Central memory CD4-positive, alpha-beta T cell (primary cell): ENCODE measurements at places on chromosomes 13 and 19.

DNA sequence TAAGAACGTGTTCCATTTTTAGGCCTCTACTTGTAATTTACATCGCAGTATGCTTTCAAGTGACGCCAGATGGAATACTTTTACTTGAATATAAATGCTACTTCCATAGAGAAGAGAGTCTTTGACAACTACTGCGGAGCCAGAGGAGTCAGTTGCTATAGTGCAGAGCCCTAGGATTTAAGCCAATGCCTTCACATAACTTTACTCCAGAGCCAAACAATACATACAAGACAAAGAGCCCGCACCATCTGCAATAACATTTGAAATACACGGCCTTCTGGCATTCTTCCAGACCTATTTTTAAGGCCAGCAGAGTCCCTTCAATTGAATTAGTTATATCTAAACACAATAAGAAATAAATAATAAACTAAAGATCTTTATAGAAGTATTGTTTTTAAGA, 59.4 kb downstream of the XPO4 start:
- DNase-seq: no peak

- DNase-seq: no peak
Observed at GRCh38 chr13:91381371-91381770, 17.1 kb upstream of the GPC5 start.

DNA sequence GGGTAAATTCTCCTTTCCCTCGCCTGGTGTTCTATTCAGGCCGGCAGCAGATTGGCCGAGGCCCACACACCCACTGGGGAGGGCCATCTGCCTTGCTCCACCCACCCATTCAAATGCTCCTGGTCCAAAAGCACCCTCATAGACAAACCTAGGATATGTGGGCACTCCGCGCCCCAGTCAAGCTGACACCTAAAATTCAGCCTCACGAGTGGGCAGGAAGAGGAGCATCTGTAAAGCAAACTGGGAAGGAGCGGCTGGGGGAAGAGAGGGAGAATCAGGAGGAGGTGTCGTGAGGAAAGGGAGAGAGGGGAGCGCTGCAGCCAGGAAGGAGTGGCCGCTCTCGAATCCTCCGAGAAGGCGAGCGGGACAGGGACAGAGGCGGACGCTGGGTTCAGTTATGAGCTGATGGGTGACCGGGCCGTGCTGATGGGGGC, 136.9 kb downstream of the USP12 start:
- DNase-seq: no peak

DNA sequence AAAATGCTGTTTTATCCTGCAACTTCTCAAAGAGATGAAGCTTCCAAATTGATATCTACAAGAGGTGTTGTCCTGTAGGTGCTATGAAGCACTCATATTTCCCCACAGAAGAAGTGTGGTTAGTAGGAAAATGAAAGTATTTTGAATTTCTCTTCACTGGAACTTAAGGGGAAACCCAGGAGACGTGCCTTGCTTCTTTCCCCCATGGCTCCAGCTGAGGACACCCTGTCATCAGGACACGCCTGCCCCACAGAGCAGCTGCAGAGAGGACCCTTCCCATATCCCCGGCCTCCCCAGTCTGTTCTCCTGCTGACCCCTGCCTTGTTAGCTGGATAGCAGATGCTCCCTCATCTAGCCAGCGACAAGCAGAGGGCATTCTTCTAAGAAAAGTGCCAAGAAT, 371.3 kb downstream of the COG6 start:
- no peak for DNase-seq

DNA sequence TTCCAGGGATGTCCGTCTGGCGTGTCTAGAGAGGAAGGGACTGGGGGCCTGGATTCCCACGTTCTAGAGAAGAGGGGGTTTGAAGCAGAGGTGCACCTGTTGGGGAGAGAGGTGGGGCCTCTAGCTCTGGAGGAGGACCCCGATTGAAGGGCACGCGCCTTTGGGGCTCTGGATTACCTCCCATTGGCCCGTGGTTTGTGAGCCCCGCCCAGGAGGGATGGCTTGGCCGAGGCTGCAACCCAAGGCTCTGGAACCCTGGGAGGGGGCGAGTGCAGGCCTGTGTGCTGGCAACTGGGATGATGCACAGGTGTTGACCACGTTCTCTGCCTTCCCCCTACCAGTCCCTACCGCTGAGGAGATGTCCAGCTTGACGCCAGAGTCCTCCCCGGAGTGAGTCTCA, 20.2 kb downstream of the TMEM150B start:
- no peak for DNase-seq

DNA sequence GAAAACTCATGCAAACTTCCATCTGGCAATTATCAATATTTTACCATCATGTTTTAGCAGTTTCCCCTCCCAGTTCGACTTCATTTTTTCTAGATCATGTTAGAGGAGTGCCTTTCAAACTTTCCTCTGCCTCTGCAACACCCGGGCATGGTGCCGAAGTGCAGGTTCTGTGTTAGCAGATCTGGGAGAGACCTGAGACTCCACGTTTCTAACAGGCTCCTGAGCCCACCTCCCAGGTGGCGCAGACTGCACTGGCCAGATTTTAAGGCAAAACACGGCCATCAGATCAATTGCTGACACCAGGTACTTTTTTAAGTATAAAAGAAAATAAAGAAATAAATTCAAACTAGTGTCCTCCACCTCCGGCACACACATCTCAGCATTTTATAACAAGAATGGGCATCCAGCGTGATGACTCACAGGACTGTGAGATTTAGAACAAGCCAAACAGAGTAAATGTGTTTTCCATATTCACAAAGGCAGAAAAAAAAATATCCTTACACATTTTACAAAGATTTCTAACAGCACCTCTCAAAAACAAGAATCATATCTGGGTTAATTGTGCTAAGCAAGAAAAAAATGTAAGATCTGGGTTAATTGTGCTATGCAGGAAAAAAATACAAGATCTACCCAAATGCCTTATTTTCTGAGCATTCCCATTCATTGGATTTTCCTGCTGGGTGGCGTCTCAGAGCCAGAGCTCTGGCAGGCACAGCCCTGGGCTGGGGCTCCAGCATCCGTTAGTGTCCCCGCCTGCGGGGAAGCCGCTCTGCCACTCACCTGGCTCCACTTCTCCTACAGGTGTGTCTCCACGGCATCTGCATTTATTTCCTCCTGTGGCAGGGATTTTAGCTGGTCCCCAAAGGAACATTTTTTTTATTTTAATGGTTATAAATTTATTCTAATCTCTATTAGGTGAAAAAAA, 127.9 kb upstream of the SOX1 start:
- no peak for DNase-seq

DNA sequence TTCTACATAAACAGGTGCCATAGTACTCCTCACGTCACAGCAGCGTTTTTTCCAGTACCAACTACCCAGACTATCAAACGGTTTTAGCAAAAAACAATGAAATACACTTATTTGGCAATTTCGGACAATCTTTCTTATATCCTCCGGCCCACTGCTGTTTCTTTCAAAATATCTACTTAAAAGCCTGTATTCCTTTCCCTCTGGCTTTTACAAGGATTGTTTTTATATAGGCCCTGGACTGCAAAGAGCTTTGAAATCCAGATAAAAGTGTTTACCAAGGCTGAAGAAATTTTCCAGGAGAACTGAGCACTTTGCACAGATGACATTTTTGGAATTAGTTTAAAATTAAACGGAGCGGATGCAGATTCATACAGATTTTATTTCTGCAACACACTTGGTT, 255.9 kb upstream of the STARD13 start:
- no peak for DNase-seq

DNA sequence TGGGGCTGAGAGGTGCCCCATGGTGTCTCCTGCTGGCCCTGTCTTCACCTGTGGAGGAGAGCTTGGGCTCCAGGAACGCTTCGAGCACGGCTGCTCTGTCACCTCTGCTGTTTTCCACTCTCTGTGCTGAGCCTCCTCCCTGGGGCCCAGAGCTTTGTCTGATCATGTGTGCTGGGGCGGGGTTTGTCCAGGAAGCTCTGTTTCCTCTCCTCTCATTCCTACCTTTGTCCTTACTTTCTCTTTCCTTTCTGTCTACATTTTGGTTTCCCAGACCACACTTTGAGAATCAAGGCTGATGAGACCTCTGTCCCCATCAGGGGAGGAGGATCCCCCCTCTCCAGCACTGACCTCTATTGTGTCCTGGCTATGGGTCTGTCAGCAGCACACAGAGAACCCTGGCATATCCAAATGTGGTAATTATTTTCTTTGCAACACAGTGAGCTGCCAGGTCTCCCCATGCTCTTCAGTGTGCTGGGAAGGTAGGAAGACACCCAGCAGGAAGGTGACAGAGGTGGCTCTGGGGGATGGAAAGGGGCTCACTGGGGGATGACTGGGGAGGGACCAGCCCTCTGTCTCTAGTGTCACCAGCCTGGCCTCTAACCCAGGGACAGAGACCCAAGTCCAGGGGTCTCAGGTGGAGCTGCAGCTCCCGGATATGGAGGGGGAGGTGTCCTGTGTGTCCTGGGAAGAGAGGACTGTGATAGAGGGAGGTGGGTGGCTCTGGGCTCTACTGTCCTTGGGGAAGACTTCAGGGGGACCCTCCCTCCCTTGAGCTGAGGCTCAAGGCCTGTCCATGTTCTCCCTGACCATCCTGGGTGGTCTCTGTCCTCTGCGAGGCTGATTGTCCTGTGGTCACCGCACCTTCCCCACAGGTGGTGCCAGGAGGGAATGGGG, at the start of gene CEACAM1:
Gene CEACAM1 (minus strand): TSS at position 128 of the 894 bp plus-strand sequence. CDS start 107 bp downstream, at position 21.
- peak; percentile 54 for DNase-seq

DNA sequence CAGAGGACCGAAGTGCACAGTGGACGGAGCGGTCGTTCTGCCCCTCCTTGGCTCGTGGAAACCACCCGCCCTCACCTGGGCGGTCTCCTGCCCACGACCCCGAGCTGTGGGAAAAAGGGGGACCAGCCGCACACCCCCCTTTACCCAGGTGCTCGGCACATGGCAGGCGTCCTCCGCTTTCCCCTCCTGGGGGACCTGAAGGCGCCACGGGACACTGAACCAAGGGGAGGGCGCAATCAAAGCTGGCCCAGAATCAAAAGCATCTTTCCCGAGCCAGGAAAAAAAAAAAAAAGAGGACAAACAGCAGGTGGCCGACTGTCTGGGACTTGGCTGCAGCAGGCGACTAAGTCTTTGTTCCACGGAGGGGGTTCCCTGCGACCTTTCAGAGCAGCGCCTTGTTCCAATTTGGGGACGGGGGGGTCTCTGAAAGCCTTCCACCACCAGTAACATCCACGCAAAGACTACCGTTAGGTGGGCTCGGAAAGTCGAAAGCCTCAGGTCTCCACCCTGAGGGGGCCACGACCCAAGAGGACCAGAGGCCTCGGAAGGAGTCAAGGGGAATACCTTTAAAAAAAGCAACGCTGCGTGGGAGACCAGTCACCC, 1.1 kb downstream of the MBD3 start:
- DNase-seq: peak; percentile 21

DNA sequence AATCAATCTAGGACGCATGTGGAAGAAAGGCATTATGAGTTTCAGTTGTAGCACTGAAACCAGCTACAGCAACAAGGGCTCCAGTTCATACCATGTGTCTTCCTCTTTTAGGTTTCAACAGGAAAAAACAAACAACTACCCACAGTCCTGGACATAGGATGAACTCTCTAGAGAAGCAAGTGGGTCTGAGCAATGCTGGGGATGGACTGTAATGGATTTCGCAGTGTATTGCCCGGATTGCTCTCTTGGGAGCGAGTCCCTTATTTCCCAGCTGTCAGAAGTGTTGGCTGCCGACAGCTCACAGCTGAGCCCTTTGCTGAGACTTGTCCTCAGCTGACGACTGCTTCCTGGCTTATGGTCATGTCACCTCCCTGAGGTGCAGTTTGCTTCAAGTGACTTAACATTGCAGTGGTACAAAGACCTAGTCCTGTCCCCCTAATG, 12.1 kb upstream of the MYCBP2 start:
- no peak for DNase-seq

- no peak for DNase-seq
Observed at GRCh38 chr13:30581582-30581981, 36.1 kb upstream of the USPL1 start.

GRCh38 chr13:87128491-87128890, 542.7 kb upstream of the SLITRK5 start:
- no peak for DNase-seq

DNA sequence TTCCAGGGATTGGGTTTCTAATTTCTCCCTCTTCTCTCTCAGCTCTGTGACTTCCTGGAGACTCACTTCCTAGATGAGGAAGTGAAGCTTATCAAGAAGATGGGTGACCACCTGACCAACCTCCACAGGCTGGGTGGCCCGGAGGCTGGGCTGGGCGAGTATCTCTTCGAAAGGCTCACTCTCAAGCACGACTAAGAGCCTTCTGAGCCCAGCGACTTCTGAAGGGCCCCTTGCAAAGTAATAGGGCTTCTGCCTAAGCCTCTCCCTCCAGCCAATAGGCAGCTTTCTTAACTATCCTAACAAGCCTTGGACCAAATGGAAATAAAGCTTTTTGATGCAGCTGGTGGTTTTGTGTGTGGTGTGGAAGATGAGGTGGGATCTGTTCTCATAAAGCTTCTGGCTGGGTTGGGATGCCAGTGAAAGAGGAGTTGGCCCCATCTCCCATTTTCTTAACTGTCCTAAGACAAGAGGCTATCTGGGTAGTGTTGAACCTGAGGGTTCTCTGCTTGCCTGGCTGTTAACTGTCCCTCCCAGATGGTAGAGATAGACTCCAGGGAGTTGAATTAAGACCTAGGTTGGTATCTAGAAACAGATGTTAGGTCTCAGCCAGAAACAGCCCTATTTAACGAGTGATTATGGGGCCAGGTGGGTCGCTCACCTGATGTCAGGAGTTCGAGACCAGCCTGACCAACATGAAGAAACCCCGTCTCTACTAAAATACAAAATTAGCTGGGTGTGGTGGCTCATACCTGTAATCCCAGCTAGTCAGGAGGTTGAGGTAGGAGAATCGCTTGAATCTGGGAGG, 1.6 kb downstream of the FTL start:
- no peak for DNase-seq

DNA sequence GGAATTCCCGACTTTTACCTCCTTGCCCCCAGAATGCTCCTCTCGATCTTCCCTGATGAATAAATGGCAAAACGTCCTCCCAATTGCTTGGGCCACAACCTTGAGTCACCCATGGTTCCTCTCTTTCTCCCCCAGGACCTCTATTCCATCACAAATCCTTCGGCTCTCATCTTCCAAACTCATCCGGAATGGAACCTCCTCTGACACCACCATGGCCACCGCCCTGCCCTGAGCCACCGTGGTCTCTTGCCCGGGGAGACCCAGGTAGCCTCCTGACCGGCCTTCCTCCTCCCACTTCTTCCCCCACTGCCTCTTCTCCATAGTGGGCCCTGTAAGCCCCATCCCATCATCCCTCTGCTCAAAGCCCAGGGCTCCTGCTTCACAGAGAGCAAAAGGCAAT, 4.9 kb downstream of the SLC7A10 start:
- DNase-seq: no peak

GRCh38 chr19:7858109-7858770, 15.9 kb downstream of the PRR36 start:
- DNase-seq: no peak

GRCh38 chr13:94419304-94419924, 60.1 kb downstream of the DCT start:
- DNase-seq: no peak

DNA sequence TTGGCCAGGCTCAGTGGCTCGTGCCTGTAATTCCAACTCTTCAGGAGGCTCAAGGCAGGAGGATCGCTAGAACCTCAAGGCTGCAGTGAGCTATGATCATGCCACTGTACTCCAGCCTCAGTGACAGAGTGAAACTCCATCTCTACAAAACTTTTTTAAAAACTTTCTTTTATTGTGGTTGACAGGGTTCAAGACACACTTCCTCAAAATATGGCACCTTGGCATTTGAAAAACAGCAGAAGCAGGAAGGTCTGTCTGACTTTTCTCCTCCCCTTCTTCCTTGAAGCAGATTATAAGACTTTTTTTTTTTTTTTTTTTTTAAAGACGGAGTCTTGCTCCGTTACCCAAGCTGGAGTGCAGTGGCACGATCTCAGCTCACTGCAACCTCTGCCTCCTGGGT, 100.3 kb downstream of the TM9SF2 start:
- peak; percentile 36 for DNase-seq

- no peak for DNase-seq
Observed at GRCh38 chr13:87712012-87712411, 40.8 kb downstream of the SLITRK5 start.
